MCF 10A (cell line): ENCODE measurements at places on chromosomes 13 and 19.
A peak's percentile ranks its signal among the peaks of the same experiment; 100 is the strongest.

DNA sequence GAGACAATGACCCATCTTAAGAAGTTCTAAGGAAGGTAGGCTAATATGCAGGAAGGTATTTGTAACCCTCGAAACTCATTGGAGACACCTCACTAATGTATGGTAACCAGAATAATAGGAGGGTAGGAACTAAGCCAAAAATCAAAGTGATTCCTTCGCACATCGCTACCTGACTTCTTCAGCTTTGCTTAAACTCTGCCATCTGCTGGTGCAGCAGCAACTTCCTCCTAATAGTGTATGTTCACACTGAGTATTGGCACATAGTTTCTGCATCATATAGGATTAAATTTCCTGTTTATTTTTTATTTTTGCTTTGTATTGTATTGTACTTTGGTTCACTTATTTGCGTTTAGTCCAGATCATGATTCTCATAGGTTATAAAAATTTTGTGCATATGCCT, 676.2 kb downstream of the GPC5 start:
- peak; percentile 29 for DNase-seq

DNA sequence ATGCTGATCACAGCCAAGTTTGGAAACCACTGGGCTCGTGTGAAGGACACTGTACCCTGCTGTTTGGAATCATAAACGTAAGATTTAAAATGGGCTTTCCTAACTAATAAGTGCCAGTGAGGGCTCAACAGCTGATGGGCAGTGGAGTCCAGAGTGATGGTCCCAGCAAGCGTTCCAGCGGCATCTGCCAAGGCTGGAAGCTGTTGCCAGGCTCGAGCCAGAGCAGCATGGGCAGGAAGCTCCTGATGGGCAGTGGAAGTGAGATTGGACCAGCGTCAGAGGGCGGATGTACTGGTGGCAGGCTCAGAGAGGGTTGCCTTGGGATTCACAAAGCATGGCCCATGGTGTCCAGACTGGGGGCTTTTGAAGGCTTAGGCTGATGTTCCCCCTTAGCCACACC, 30.2 kb downstream of the COL4A2 start:
- no peak for DNase-seq

DNA sequence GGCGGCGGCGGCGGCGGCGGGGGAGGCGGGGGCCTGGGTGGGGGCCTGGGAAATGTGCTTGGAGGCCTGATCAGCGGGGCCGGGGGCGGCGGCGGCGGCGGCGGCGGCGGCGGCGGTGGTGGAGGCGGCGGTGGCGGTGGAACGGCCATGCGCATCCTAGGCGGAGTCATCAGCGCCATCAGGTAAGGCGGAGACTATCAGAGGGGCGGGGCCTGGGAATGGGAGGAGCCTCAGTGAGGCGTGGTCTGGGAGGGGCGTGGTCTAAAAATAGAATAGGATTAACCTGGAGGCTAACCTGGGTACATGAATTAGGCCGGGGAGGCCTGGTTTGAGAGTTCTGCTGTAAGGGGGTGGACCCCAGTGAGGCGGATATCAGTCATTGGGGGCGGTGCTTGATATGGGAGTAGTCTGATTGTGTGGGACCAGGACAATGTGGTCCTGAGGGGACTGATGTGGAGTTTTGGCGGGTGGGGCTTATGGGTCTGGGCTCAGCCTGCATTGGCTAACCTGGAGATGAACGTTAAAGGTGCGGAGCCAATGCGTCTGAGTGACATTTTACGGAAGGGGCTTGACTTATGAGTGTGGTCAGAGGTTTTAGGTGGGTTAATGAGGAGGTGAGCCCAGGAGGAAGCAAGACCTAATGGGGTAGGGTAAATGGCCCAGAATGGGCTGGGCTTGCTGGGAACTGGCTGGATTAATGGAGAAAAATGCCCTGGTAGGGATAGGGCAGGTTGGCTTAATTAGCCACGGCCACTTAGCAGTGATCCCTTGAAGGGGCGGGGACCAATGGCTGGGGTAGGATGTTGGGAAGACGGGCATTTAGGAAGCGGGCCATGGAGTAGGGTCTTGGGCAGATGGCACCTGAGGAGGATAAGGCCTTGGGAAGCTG, 1.4 kb downstream of the CAPNS1 start:
- DNase-seq: peak; percentile 95

- no peak for DNase-seq
Observed at GRCh38 chr19:55156202-55157063, 1.1 kb downstream of the TNNI3 start.

GRCh38 chr19:8511573-8512101, 2.3 kb downstream of the ZNF414 start:
- DNase-seq: no peak

DNA sequence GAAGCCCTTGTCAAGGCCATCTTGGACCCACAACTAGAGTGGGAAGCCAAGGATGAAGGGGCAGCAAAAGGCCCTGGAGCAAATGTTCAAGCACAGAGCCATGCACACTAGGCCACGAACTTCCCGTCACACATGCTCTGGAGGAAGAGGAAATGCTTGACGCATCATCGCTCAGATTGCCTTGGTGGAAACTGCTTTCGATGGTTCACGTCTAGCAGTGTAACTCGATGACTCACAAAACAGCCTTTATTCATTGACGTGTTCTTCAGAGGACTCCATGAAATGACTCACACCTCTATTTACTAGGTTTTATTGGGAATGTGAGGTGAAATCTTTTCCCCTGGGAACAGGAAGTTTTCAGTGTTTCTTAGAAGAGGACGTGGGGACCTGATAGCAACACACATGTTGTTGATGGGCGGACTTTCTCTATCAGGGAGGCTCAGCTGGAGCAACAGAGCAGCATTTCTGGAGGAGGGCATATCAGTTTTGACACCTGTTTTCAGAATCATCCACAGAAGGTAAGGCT, 79.8 kb upstream of the FLT1 start:
- DNase-seq: peak; percentile 93

- DNase-seq: peak; percentile 2
Observed at GRCh38 chr19:32914879-32915660, 45.5 kb upstream of the SLC7A9 start.

- peak; percentile 42 for DNase-seq
Observed at GRCh38 chr13:77563111-77563510, 27.6 kb downstream of the SCEL start.

GRCh38 chr13:113178896-113179167, 20.4 kb downstream of the PROZ start:
- no peak for DNase-seq

- DNase-seq: no peak
Observed at GRCh38 chr13:26824581-26824980, 64.0 kb upstream of the GPR12 start.

GRCh38 chr13:33838647-33839046, 20.7 kb downstream of the RFC3 start:
- no peak for DNase-seq

DNA sequence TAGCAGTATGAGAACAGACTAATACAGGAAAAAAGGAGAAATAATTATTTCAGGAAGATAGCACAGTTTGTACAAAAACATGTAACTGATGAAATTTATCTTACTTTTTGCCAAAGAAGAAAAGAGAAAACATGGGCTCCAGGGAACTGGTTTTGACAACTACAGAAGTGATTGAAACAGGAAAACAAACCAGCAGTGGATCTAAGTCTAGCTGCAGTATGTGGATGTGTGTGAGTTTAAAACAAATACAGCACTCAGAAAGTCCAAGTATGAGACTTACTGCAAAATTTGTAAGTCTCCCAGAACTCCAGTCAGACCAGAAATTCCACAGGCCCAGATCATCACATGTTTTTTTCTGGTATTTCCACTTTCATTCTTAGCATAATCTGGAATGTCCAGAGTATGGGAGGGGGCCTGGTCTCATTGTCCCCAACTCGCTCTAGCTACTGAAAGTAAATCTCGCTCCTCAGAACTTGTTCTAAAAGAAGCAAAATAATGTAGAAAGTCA, 259.5 kb downstream of the NHLRC3 start:
- DNase-seq: no peak

DNA sequence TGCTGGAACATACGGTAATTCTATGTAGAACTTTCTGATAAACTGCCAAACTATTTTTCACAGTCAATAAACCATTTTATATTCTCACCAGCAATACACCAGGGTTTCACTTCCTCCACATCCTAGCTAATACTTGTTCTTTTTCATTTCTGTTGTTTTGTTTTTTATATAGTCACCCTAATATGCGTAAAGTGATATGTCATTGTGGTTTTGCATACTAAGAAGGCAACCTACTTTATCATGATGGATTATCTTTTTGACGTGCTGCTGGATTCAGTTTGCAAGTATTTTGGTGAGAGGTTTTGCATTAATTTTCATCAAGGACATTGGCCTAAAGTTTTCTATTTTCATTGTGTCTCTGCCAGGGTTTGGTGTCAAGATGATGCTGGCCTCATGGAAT, 1384.1 kb downstream of the UQCRFS1 start:
- no peak for DNase-seq

DNA sequence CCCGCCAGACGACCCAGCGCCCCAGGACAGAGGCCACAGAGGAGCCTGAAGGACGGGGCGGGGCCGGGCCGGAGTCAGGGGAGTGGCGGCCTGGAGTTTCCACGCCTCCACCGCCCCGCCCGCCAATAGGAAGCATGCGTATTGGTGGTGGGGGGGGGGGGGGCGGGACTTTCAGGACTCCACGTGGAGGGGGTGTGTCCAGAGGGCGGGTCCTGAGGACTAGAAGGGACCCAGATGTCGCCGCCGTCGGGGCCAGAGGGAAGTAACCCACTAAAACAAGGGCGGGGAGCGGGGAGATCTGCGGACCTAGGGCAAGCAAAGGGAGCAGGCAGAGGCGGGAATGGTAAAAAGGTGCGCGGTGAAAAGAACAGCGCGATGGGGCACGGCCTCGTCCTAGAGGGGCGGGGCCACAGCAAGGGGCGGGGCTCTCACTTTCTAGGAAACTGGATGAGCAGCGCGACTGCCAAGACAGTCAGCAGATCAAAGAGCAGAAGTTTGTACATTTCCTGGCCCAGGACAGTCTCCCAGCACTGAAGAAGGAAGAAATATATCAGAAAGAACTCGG, 2.8 kb upstream of the LENG1 start:
- peak; percentile 89 for DNase-seq

GRCh38 chr13:32278426-32278825, 36.7 kb downstream of the ZAR1L start:
- peak; percentile 50 for DNase-seq

GRCh38 chr19:51632126-51632525, 1.9 kb upstream of the SIGLEC5 start:
- no peak for DNase-seq

DNA sequence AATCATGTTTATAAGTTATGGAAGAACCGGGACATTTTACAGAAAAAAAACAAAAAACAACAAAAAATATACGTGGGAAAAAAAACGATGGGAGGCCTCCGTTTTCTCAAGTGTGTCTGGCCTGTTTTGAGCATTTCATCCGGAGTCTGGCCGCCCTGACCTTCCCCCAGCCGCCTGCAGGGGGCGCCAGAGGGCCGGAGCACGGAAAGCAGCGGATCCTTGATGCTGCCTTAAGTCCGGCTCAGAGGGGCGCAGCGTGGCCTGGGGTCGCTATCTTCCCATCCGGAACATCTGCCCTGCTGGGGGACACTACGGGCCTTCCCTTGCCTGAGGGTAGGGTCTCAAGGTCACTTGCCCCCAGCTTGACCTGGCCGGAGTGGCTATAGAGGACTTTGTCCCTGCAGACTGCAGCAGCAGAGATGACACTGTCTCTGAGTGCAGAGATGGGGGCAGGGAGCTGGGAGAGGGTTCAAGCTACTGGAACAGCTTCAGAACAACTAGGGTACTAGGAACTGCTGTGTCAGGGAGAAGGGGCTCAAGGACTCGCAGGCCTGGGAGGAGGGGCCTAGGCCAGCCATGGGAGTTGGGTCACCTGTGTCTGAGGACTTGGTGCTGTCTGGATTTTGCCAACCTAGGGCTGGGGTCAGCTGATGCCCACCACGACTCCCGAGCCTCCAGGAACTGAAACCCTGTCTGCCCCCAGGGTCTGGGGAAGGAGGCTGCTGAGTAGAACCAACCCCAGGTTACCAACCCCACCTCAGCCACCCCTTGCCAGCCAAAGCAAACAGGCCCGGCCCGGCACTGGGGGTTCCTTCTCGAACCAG, 1.8 kb upstream of the APOE start:
- peak; percentile 63 for DNase-seq

GRCh38 chr13:102729560-102730270, 34.9 kb upstream of the METTL21C start:
- peak; percentile 88 for DNase-seq

DNA sequence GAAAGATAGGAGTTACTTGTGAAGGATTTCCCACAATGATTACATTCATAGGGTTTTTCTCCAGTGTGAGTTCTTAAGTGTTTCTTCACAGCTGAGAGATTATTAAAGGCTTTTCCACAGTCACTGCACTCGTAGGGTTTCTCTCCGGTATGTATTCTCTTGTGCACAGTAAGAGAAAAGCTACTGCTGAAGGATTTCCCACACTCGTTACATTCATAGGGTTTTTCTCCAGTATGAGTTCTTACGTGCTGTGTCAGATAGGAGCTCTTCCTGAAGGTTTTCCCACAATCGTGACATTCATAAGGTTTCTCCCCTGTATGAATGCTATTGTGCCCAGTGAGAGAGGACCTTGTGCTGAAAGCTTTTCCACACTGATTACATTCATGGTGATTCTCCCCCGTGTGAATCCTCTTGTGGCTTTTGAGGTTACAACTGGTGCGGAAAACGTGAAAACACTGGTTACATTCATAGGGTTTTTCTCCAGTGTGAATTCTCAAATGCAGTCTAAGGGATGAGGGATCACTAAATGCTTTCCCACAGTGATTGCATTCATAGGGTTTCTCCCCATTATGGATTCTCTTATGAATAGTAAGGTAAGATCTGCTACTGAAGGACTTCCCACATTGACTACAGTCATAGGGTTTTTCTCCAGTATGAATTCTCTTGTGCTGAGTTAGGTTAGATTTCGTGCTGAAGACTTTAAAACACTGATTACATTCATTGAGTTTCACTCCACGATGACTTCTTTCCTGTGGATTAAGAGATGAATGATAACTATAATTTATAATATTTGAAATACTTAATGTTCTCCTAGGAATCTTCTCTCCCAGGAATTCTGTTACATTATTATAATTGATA, 20.6 kb downstream of the ZNF558 start:
- DNase-seq: peak; percentile 7

GRCh38 chr19:39924389-39924788, 10.0 kb downstream of the FCGBP start:
- no peak for DNase-seq

GRCh38 chr13:50912851-50913250, 3.3 kb downstream of the RNASEH2B start:
- no peak for DNase-seq

- DNase-seq: no peak
Observed at GRCh38 chr19:57583104-57583520, 833 bp upstream of the ZIK1 start.

DNA sequence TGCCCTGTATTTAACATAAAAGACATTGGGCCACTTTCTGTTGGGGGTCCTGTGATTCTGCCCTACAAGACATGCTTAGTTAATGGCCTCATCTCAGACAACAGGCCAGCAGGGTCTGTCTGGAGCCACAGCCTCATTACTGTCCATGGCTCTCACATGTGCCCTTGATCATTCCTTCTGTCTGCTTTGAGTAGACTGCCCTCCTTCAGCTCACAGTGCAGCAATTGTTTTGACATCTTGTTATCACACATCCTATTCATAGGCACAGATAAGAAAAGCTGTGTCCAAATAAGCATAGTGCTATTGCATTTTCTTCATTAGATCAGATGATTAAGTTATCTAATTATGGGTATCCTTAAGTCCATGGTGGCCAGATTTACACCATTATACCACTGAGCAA, 127.9 kb downstream of the KCTD12 start:
- no peak for DNase-seq

GRCh38 chr13:46348961-46349360, 38.1 kb downstream of the RUBCNL start:
- DNase-seq: no peak

- no peak for DNase-seq
Observed at GRCh38 chr13:51636349-51636890, 52.2 kb downstream of the WDFY2 start.
